ENCODE measurements at places on chromosomes 4 and X.

DNA sequence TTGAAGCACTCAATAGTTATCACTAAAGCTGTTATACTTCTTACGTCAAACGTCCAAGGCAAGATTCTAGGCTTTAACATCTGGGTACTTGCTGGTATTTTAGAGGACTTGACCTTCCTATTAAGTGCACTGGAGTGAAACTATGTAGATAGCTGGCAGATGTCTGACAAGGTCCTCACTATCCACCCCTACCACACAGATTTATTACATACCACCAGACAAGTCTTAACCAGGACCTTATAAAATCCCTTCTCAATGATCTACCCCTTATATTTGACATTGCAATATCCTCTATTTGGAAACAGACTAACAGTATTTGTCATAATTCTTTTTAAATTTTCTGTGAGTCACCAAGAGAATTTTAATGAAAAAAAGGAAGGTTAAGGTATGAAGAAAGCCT, 78.8 kb downstream of the PDGFC start:
- DNase-seq, result no peak

- DNase-seq, result no peak
These were observed 206.6 kb downstream of the ARHGAP10 start for GRCh38 chr4:147938496-147938895.

DNA sequence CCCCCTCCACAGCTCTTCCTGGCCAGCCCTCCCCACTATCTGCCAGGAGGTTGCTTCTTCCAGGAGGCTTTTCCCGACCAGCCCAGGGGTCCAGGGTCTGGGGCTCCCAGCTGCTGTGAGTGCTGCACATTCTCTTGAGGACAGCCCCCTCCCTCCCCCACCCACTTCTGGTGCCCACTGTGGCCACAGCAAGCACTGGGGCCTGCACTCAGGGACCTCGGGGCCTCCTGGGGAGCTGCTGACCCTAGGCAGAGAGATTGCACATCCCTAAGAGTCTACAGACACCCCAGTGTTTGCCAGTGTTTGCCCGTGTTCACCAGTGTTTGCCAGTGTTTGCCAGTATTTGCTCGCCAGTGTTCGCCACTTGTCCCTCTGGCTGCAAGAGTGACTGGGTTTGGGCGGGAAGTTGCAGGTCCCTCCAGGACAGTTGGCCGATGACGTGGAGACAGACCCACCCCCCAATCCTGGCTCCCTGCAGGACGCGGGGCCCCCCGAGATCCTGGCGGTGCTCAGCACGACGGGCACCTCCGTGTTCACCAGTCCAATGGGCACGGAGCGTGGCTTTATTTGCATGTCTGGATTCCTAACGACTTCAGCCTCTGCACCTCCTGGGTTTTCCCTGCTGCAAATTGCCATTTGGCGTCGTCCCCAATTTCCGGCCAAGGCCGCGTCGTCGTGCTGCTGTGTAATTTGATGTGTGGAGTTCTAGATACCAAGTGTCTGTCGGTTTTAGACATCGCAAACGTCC, 87.5 kb upstream of the NKX1-1 start:
- no peak for DNase-seq

DNA sequence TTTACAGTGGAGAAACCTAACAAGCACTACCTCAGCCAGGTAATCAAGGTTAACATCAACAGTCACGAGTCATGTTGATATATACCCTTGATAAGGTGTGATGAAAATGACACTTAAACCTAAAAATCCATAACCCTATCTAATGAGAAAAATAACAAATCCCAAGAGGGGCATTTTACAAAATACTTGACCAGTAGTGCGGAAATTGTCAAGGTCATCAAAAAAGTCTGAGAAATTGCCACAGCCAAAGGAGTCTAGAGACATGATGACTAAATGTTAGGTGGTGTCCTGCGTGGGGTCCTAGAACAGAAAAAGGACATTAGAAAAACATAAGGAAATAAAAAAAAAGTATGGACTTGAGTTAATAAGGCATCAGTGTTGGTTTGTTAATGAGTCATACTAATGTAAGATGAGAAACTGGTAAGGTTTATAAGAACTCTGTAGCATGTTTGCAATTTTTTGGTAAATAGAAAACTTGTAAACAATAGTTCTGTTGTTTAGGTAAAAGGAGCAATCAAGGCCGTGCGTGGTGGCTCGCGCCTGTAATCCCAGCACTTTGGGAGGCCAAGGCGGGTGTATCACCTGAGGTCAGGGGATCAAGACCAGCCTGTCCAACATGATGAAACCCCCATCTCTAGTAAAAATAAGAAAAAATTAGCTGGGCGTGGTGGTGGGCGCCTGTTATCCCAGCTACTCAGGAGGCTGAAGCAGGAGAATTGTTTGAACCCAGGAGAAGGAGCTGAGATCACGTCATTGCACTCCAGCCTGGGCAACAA, 2.9 kb downstream of the RPL36A start:
- DNase-seq, result no peak

- DNase-seq, result no peak
These were observed 213.3 kb downstream of the LRBA start for GRCh38 chr4:150801833-150802232.

- DNase-seq, result no peak
These were observed 92.7 kb downstream of the PJA1 start for GRCh38 chrX:69072486-69073006.

DNA sequence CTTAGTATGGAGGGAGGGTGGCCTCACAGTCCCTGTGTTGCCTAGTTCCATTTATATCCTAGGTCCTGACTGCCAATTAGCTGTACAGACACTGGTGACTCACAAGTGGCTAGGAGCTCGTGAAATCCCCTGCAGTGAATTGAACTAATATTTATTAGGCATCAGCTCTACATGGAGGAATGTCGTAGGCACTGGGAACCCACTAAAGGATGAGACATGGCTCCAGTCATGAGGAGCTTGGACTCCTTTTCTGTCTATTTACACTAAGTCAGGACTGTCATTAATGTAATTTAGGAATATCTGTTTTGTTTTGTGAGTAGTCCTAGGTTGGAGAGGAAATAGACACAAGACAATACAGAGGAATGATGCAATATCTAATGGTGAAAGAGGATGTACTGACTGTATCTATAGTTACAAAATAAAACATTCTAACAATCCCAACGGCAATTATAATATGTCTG, 67.7 kb downstream of the MID1IP1 start:
- no peak for DNase-seq

GRCh38 chrX:119240356-119240755, 4.3 kb downstream of the PGRMC1 start:
- DNase-seq, result no peak

DNA sequence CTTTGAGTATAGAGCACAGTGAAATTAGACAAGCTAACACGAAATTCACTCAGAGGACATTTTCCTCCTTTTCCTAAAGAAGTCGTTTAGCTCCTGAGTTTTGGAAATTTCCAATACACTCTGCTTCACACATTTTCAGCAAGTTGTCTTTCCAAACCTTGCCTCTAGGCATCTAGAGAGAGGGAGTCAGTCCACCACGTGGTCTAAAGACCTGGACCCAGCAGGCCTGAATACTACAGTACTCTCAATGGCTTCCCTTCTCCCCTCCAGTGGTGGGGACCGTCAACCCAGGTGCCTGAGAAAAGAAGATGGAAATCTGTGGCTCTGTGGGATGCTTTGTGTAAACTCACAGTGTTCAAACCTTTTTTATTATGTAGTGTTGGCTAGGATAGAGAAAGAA, 13.9 kb upstream of the SCML2 start:
- DNase-seq, result no peak

DNA sequence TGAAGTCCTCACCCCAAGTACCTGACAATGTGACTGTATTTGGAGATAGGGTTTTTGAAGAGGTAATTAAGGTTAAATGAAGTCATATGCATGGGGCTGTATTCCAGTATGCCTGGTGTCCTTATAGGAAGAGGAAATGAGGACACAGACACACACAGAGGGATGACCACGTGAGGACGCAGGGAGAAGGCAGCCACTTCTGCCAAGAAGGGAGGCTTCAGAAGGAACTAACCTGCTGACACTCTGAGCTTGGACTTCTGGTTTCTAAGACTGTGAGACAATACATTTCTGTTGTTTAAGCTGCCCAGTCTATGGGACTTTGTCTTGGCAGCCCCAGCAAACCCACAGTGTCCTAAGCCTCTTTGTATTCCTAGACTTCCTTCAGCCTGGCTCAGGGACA, 3.0 kb upstream of the SLC2A9 start:
- DNase-seq, result no peak

Measured in activated T-helper 1 cell treated with anti-CD3 and anti-CD28 coated beads, Interleukin-2, amount 50 U/mL, for 16 hours (primary cell).